ENCODE measurements at places on chromosomes 7 and 10. TPM values are rescaled to one million over a fixed set of nuclear protein-coding genes. Genes with fewer than 3 reads are reported as not detected.

- no peak for DNase-seq
These were observed 80.8 kb upstream of the PCBD1 start for GRCh38 chr10:70969188-70969587.

GRCh38 chr7:94406696-94407095, 12.0 kb downstream of the COL1A2 start:
- DNase-seq: no peak

GRCh38 chr7:31971049-31971667, 99.0 kb downstream of the PDE1C start:
- no peak for DNase-seq

DNA sequence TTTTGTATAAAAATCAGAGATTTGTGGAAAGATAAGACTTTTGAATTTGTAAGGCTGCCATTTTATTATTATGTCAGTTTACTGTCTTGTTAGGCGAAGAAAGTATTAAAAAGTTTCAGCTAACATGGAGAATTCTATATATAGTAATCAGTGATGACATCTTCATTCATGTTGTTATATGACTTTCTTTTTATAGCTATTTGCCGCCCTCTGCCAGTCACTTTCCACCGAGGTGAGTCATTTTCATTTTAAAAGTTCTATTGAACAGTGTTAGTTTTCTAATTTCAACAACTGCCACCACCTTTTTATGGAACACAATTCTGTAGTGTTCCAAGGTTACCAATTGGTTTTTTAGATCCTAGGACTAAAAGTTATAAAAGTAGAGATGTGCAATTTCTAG, 11.8 kb downstream of the CUTC start:
- no peak for DNase-seq

DNA sequence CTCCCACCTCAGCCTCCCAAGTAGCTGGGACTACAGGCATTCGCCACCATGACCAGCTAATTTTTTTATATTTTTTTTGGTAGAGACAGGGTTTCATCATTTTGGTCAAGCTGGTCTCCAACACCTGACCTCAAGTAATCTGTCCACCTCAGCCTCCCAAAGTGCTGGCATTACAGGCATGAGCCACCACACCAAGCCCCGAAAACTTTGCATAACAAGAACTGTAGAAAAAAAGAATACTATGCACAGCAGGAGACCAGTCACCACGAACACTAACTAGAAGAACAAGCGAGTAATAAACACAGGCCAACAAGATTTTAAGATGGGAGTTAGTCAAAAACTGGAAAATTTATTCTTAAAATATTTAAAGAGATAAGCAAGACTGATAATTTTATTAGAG, 447.0 kb downstream of the ETV1 start:
- no peak for DNase-seq

GRCh38 chr7:157900556-157900955, 563.8 kb downstream of the DNAJB6 start:
- no peak for DNase-seq

DNA sequence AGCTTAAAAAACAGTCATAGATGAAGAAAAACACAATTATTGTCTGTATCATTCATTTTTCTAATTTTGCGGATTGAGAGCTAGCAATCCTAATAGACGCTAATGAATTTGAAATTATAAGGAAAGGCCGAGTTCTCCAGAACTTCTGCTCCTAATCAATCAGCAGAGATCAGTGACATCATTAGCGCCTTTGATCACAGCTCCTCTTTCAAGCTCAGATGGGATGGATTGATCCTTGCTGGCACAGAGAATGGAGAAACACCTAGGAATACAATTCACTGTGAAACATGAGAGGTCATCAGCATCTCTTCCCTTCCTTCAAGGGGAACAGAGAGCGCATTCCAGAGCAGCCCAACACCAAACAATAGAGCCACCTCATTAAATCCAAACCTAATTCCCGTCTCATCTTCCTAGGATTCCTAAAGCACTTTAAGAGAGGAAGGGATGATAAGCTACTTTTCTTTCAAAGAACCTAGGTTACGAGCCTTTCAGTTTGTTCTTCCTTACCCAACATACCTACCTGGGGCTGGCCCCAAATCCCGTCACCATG, 24.4 kb downstream of the GLI3 start:
- DNase-seq: no peak

GRCh38 chr7:135843214-135843613, 94.6 kb upstream of the FAM180A start:
- no peak for DNase-seq

DNA sequence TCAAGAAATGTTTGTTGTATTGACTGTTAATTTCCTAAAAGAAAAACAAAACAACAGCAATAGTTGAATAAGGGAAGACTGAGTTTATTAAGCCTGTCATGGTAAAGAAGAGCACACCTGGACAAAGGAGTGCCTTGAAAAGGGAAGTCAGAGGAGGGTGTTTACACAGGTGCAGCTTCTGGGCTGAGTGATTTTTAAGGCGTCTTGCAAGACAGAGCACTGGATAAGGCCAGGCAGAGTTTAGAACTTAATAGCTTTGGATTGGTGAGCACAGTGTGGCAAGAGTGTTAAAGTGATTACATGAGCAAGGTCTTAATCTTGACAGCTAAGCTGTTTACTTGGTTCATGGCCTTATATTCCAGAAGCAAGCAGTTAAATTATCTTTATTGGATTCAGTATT, 423.2 kb downstream of the CNTNAP2 start:
- DNase-seq: no peak

DNA sequence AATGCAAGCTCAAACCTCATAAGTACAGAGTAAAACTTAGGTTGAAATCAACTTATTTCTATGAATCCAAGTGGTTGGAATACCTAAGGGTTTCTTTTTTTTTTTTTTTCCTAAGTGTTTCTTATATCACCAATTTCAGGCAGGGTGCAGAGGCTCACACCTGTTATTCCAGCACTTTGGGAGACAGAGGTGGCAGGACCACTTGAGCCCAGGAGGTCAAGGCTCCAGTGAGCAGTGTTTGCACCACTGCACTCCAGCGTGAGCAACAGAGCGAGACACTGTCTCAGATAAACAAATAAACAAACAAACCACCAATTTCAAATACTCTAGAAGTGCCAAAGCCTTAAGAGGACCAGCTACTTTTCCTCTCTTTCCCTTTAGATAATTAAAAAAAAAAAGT, 39.2 kb upstream of the SPOCK2 start:
- DNase-seq: no peak

GRCh38 chr10:70162892-70163201, 7.5 kb downstream of the SAR1A start:
- no peak for DNase-seq

DNA sequence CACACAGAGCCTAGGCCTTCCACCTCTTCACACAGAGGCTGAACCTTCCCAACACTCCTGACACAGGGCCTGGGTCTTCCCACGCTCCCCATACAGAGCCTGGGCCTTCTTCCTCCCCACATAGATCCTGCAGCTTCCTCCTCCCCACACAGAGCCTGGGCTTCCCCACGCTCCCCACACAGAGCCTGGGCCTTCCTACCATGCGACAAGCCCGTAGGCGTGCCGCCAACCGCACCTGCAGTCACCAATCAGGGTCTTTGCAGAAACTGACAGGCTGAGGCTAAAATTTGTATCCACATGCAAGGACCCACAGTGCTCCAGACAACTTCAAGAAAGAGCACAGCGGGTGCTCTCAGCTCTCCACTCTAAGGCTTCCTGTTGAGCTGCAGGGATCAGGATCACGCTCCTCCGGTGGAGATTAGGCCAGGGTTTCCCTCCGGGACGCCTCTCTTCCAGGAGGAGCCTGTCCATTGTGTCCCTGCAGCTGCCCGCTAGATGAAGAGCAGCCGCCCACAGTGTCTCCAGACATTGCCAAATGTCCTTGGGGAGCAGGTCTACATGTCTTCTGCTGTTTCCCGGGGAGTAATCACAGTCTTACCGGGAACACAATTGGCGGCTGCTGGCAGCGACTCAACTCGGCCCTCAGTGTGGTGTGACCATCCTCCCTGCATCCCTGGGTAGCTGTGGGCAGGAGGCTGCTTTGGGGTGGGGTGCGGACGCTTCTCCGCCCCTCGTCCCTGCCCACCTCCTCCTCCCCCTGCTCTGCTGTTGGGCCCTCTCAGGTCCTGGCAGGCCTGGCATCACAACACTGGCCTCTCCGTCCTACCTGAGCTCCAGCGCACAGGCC, 9.7 kb downstream of the CFAP46 start:
- DNase-seq: no peak

DNA sequence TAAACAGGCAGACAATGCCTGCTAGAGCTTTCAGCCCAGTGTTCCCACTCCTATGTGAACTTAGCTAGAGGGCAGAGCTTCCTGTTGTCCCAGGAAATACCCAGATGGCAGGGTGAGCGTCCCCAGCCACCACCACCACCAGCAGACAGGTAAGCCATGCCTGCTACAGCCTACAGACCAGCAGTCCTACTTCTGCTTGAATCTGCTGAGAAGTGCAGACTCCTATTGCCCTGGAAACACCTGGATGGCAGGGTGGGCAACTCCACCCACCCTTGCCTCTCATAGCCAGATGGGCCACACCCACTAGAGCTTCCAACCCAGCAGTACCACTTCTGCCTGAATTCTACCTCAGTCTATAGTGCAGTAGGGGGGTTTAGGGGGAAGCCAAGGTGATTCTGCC, 64.4 kb downstream of the FBXL13 start:
- DNase-seq: no peak

DNA sequence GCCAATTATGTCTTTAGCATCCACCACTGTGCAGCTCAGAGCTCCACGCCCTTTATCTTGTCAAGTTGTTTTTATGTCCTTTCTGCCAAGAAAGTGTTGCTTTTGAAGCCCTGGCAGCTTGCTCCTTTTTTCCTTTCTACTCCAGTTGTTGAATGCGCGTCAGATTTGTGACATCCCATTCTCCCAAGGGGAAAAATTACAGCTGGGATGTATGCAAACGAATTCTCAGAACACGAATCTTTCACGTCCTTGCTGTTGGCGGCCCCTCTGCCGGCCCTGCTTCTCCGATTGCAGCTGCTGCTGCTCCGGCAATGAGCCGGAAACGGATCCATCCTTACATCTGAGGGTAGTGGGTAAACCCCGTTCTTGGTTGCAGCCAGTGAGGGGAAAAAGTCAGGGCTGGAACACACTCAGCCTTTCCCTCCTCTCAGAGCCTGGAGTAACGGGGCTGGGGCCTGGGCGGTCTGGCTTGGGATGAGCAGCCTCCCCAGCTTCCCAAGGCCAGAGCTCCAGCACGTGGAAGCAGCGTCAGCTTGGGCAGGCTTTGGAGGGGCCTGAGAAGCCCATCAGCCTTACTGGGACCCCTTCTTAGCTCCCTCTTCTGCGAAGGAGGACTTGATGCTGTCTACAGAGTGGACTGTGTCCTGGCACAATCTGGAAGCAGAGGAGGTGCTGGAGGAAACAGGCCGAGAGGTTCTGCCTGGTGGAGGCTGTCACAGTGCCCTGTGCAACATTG, 79.0 kb upstream of the CHST15 start:
- no peak for DNase-seq

DNA sequence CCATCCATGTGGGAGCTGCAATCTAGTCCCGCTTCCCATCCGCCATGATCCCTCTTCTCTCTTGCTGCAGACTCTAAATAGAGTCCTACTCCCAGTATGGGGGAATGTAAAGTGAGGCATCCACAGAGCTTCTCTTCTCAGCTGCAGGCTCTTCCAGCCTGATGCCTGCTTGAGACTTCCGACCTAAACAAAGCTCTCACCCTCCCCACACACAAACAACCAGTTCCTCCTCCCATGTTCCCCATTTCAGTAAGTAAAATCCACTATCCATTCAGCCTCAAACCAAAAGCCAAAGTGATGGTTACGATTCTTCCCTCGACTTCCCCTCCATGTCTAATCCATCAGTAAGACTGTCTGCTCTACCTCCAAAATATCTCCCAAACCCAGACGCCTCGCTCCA, 108.2 kb upstream of the NFE2L3 start:
- no peak for DNase-seq

GRCh38 chr10:48814933-48815332, 124.7 kb downstream of the LRRC18 start:
- DNase-seq: no peak

- DNase-seq: no peak
These were observed 28.3 kb downstream of the PALS2 start for GRCh38 chr7:24601600-24601999.

- no peak for DNase-seq
These were observed 13.9 kb upstream of the TECTB start for GRCh38 chr10:112269266-112269665.

DNA sequence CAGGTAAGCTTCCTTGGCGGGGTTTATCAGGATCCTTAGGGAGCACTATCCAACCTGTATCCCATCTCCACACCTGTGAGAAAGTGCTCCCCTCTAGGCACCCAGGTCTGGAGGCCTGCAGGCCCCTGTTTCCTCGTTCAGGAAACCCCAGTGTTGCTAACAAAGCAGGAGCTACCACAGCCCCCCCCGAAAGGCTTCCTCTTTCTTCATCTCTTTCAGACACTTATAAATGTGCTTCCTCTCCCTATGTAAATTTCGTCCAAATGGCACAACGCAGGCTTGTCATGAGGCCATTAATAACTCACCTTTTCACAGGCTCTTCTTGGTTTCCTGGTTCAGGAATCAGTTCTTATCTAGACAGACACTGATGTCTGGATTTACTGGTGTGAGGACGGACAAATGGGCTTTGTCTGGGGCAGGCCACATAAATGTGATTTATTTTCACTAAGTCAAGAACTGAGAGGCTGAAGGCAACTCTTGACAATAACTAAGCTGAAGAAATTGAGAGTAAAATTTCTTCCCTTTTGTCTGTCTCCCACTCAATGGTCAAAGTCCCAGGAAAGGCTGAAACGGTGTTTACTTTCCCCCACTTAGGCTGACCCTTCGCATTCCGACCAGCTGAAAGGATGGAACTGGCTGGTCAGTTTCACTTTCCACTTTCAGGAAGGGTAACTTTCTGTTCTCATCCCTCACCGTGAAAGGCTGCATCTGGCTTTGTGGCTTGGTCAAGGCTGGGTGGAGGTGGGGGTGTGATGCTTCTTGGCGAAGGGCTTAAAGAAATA, 46.8 kb downstream of the PIK3AP1 start:
- DNase-seq: no peak

DNA sequence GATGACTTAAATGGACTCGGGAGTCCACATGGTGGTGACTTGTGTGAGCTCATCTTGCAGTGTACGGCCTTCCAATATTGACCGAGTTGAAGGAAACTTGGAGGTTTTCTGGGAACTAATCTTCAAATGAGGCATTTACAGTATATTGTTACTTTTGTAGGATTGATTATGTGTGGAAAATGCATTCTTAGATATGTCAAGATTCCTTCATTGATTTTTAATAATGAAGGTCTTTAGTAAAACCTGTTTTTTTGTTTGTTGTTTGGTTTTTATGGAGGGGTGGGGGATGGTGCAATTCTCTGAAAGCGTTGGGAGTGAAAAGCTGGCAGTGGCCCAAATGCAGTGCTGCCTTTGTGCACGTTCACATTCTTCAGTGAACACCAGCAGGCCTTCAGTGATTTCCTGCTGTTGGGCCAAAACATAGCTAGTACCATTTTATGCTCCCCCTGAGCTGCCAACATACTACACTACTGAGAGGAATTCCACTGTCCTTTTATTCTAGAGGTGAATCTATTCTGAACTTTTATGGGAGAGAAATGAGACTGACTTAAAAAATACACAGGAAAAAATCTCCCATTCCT, 50.4 kb downstream of the CCNY start:
- DNase-seq: no peak

The NME8 gene
- total RNA-seq: 0.67 TPM

The PPP1R17 gene
- 0.96 TPM for total RNA-seq

The CLCN1 gene
- 0.14 TPM for total RNA-seq

The VIPR2 gene
- 0.36 TPM for total RNA-seq

The PPP1R9A gene
- total RNA-seq: 55.2 TPM

The PGAM2 gene
- 2.5 TPM for total RNA-seq

The KCP gene
- 6.8 TPM for total RNA-seq

The GLI3 gene
- 9.0 TPM for total RNA-seq

The HOXA6 gene
- not detected for total RNA-seq
